ENCODE measurements at places on chromosomes 3 and 15. TPM values are rescaled to one million over a fixed set of nuclear protein-coding genes. Genes with fewer than 3 reads are reported as not detected.

DNA sequence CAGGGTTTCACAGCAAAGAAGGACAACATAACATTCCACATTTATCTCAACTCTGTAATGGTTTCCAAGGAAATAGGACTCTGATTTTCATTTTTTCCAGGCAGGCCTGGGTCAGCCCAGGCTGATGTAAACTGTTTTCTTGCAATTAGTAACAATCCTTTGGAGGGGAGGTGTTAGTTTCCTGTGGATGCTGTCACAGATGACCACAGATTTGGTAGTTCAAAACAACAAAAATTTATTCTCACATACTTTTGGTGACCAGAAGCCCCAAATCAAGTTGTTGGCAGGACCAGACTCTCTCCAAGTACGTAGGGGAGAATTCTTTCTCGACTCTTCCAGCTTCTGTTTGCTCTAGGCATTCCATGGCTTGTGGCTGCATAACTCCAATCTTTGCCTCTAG lies 88.0 kb downstream of the EDEM1 start:
- no peaks in the 10 kb centered on the region for H3K4me1 ChIP-seq
- H3K27ac ChIP-seq, result no peak overlapping the region
- H3K27me3 ChIP-seq, result no peaks in the 10 kb centered on the region
- H3K4me3 ChIP-seq, result no peak overlapping the region
- DNase-seq, result no peak

The GRM2 gene
- 0.26 TPM for total RNA-seq

DNA sequence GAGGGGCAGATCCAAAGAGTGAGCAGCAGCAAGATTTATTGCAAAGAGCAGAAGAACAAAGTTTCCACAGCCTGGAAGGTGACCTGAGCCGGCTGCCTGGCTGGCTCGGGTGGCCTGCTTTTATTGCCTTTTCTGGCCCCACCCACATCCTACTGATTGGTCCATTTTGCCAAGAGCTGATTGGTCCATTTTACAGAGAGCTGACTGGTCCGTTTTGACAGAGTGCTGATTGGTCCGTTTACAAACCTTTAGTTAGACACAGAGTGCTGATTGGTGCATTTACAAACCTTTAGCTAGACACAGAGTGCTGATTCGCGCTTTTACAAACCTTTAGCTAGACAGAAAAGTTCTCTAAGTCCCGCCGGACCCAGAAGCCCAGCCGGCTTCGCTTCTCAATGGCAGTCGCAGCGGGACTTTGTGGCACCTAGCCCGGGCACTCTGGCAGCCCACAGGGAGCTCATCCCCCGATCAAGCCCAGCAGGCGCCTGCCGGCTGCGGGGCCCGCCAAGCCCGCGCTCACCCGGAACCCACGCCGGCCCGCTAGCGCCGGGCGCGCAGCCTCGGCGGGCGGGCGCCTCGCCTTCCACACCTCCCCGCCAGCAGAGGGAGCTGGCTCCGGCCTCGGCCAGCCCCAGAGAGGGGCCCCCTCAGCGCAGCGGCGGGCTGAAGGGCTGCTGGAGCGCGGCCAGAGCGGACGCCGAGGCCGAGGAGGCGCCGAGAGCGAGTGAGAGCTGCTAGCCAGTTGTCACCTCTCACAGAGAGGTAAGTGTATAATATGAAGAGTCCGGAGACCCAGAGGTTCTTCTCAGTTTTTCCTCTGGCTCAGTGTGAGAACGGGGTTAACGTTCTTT lies 339.2 kb downstream of the CHL1 start:
- H3K4me3 ChIP-seq, result peak overlapping the region; percentile 13
- H3K27me3 ChIP-seq, result no peaks in the 10 kb centered on the region
- H3K36me3 ChIP-seq, result no peaks in the 10 kb centered on the region
- no peak overlapping the region for H3K27ac ChIP-seq

DNA sequence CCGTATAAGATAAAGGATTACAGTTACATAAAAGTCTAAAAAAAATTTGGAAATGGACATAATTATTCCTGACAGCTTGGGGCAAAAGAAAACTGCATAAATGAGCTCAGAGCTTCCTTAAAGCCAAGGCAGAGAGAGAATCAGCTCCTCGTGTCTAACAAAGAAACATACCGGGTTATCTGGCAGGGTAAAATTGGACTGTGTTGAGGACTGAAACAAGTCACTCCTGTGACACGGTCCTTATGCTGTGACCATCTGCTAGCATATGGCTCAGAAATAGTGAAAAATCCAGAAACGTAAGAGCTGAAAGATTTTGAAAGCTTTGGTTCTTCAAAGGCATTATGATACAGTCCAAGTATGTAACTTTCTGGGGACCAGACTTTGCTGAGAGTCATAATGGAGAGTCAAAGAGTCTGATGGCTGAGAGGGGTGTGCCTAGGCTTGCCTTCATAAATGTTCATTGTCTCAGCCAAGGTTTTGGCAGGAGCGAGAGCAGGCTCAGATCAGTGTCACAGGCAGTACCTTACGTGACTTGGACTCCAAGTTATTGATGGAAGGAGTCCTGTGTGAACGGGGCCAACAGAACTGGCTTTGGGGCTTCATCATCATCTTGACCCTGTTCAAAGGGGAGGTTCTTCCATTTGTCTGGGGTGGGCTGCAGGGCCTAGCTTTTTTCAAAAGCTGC lies 12.5 kb downstream of the MAP6D1 start:
- no peak for DNase-seq
- no peaks in the 10 kb centered on the region for H3K4me1 ChIP-seq
- peaks cover 27% of the 10 kb centered on the region for H3K36me3 ChIP-seq
- H3K27ac ChIP-seq, result no peak overlapping the region
- H3K4me3 ChIP-seq, result no peak overlapping the region
- H3K27me3 ChIP-seq, result no peaks in the 10 kb centered on the region

DNA sequence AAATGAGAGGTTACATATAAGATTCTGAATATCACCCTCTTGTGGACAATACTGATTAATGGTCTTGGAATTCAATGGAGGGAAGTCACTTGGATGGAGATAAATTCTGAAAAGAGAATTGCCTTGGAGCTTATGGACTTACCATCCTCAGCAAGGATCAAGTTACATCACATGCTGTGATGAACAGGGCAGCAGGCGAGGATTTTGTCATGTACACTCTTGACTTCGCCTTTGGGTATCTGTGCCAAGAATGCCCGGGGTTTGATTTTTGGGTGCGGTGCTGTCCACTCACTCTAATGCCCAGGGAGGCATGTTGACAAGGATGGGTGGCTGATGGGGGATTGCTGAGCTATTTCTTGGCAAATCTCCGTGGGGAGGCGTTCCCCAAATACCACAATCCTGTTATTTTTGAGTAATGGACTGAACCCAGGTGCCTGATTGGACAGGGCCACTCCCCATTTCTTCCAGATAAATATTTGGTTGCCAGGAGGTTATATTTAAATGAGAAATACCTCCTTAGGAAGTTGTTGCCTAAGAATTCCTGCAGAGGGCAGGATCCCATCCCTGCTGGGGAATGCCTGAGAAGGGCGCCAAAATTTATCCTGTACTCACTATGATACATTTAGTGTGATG lies 96.3 kb downstream of the TPRG1 start:
- H3K4me1 ChIP-seq, result no peaks in the 10 kb centered on the region
- no peak overlapping the region for H3K27ac ChIP-seq
- no peaks in the 10 kb centered on the region for H3K36me3 ChIP-seq
- H3K27me3 ChIP-seq, result no peaks in the 10 kb centered on the region
- no peak for DNase-seq

DNA sequence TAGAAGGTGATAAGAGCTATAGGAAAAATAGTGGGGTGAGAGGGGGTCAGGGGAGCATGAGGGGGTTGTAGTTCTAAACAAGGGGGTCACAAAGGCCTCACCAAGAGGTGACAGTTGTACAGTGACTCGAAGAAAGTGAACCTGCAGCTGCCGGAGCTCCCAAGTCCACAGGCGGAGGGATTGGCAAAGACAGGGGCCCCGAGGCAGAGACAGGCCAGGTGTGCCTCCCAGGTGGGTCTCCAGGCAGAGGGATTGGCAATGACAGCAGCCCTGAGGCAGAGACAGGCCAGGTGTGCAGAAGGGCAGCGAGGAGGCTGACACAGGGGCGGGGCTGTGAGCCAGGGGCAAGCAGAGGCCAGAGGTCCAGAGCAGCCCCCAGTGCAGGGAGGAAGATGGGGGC lies 63.7 kb downstream of the DNAJB8 start:
- no peaks in the 10 kb centered on the region for H3K36me3 ChIP-seq
- H3K4me3 ChIP-seq, result no peak overlapping the region
- peaks cover 3% of the 10 kb centered on the region for H3K4me1 ChIP-seq
- no peak overlapping the region for H3K27ac ChIP-seq
- DNase-seq, result no peak

DNA sequence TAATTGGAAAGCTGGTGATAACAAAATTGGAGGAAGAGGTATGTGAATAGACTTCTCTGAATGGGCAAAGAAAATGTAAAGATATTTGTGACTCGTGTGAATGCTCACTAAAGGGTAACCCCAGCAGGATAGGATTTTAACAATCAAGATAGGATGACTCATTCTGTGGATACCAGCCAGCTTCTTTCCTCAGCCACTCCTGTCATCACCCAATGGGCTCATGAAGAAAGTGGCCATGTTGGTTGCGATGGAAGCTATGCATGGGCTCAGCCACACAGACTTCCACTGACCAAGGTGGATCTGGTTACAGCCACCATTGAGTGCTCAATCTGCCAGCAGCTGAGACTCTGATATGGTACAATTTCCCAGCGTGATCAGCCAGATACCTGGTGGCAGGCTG lies 40.9 kb downstream of the STRIT1 start:
- no peak overlapping the region for H3K4me3 ChIP-seq
- H3K4me1 ChIP-seq, result no peaks in the 10 kb centered on the region
- H3K27ac ChIP-seq, result no peak overlapping the region

DNA sequence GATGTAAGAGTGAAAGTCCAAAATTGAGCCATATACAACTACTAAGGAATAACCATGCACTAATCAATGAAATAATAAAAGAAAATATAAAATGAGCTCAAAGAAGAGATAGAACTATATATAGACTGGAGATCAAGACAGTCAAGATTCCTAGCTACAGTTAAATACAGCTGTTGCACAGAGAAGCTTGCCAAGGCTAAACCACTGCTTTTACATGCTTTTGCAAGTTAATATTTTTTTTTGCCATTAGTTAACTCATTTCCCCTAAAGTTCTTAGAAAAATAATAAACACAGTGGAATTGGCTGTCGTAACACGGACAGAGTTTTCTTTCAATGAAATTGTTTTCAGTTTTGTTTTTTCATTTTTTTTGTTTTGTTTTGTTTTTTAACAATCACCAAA lies 123.0 kb downstream of the VGLL3 start:
- no peaks in the 10 kb centered on the region for H3K4me1 ChIP-seq
- H3K27ac ChIP-seq, result no peak overlapping the region
- no peaks in the 10 kb centered on the region for H3K36me3 ChIP-seq
- H3K27me3 ChIP-seq, result no peaks in the 10 kb centered on the region

GRCh38 chr15:39667382-39668127 lies 86.7 kb downstream of the THBS1 start:
- no peaks in the 10 kb centered on the region for H3K27me3 ChIP-seq
- H3K4me1 ChIP-seq, result no peaks in the 10 kb centered on the region
- DNase-seq, result no peak
- H3K27ac ChIP-seq, result no peak overlapping the region
- no peaks in the 10 kb centered on the region for H3K36me3 ChIP-seq

The CD80 gene
- 8.6 TPM for total RNA-seq

- no peak overlapping the region for H3K4me3 ChIP-seq
- DNase-seq, result peak; percentile 70
- H3K27me3 ChIP-seq, result no peaks in the 10 kb centered on the region
- H3K27ac ChIP-seq, result no peak overlapping the region
These were observed 15.5 kb downstream of the STIMATE start for GRCh38 chr3:52881871-52882270.

- no peaks in the 10 kb centered on the region for H3K4me1 ChIP-seq
- H3K27ac ChIP-seq, result no peak overlapping the region
- peaks cover 51% of the 10 kb centered on the region for H3K27me3 ChIP-seq
- peak overlapping the region; percentile 4 for H3K4me3 ChIP-seq
- no peaks in the 10 kb centered on the region for H3K36me3 ChIP-seq
These were observed 6.0 kb downstream of the WNT5A start for GRCh38 chr3:55480911-55481743.

DNA sequence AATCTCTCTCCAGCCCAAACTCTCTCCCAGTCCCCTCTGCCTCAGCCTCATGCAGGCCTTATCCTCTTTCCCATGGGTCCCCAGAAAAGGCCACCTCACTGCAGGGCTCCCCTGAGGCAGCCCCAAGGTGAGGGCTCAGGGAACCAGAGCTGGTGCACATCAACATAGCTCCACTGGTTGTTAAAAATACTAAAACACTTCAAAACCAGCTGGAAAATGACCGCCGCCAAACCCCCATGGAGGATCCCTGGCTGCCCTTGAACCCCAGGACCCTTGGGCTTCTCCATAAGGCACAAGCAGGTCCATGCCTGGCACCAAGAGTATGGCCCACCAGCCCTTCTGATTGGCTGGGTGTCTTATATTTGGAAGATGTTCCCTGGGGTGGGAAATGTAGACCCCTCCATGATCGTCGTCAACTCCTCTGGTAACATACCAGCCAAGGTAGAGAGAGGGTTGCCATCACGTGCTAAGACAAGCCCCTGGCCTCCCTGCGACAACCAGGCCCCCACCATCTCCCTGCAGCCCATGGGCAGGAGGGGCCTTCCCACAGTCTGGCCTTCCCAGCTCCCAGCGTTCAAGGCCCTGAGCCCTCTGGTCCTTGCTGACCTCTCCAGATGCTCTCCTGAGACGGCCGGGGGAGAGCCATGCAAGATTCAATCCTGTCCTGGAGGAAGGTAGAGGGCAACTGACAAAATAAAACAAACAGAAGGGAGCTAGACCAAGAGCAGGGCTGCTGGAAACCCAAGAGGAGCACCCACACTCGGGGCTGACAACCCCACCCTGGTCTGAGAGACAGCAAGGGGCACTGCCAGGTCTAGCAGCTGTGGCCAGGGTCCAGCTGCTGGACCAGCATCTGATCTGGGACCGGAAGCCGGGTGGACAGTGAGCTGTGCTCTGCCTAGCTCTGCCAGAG lies 132.1 kb upstream of the PRR20G start:
- no peaks in the 10 kb centered on the region for H3K4me1 ChIP-seq
- no peak overlapping the region for H3K4me3 ChIP-seq
- peaks cover 3% of the 10 kb centered on the region for H3K27me3 ChIP-seq
- DNase-seq, result no peak

- no peaks in the 10 kb centered on the region for H3K27me3 ChIP-seq
- H3K4me3 ChIP-seq, result no peak overlapping the region
- DNase-seq, result no peak
- H3K27ac ChIP-seq, result no peak overlapping the region
These were observed 221.9 kb upstream of the LRIG1 start for GRCh38 chr3:66722675-66723074.

The UTS2B gene
- total RNA-seq, result 0.43 TPM

DNA sequence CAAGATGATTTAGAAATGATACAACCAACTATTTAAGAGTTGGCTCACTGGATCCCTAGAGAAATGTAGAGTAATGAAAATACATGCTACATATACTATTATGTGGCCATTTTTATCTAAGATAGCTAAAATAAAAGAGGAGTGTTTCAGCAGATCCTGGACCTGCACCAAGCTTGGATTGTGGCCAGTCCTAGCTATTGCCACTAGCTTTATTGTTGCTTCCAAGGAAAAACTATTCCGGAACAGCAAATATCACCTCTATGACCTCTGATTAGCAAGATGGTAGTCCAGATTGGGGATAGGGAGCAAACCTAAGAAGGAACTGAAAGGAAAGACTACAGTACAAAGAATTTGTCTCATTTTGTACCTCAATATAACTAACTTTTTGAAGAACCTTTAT lies 63.7 kb upstream of the NDN start:
- no peaks in the 10 kb centered on the region for H3K27me3 ChIP-seq
- no peaks in the 10 kb centered on the region for H3K36me3 ChIP-seq
- H3K27ac ChIP-seq, result no peak overlapping the region
- H3K4me1 ChIP-seq, result no peaks in the 10 kb centered on the region

- H3K27me3 ChIP-seq, result no peaks in the 10 kb centered on the region
- no peak overlapping the region for H3K27ac ChIP-seq
- H3K36me3 ChIP-seq, result peaks cover 57% of the 10 kb centered on the region
- H3K4me1 ChIP-seq, result peaks cover 5% of the 10 kb centered on the region
These were observed 22.5 kb downstream of the HEXA start for GRCh38 chr15:72353266-72353665.

The AADAC gene
- total RNA-seq, result 9.2 TPM
